ENCODE measurements at places on chromosomes 3 and 15.
A peak's percentile ranks its signal among the peaks of the same experiment; 100 is the strongest.

- DNase-seq = no peak
Observed at GRCh38 chr3:105228696-105229095, 138.0 kb upstream of the ALCAM start.

DNA sequence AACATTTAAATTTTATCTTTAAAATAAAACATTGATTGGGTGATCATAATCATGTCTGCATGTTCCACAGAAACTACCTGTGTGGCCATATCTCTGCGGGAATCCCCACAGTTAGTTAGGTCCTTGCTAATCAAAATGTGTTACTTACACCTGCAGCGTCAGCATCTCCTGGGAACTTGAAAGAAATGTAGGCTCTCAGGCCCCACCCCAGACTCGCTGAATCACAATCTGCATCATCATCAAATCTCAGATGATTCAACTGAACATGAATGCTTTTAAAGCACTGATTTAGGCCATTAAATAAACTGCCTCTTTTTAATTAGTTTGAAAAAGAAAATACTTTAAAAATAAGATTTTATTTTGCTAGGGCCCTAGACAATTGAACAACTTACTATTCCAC is 577.8 kb downstream of the PYDC2 start:
- DNase-seq = no peak

DNA sequence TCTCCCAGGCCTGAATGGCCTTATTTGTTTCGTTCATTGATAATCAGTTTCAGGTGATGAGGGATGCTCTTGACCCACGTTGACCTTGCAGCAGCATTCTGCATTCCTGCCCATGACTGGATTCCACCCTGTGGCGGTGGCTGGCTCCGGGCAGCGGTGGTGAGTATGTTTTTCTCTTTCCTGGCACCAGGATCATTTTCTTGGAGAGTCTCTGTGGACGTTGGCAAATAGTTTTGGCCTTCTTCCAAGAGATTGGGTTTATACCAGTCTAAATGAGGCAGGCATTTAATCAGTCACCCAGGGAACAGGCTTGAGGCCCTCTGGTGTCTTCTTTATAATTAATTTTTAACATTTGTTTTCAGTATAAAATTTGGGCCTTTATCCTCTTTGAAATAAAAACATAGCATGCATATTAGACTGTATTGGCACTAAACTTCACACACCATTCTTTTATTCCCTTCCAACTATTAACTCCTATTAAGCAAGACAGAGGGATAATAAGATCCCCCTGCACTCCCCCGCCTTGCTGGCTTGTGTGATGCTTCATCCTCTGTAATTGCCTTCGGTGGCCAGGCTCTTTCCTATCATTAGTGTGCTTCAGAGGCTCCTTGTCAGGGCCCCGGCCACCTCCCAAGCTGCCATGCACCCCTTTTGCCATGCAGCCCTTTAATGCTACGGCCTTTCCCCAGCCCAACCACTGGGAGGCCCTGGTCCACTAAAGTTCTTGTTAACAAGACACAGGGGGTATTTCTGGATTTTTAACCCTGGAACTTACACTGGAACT is 176.2 kb upstream of the TOPAZ1 start:
- no peak for DNase-seq

GRCh38 chr3:43964640-43965039 is 273.9 kb downstream of the ABHD5 start:
- DNase-seq = no peak

DNA sequence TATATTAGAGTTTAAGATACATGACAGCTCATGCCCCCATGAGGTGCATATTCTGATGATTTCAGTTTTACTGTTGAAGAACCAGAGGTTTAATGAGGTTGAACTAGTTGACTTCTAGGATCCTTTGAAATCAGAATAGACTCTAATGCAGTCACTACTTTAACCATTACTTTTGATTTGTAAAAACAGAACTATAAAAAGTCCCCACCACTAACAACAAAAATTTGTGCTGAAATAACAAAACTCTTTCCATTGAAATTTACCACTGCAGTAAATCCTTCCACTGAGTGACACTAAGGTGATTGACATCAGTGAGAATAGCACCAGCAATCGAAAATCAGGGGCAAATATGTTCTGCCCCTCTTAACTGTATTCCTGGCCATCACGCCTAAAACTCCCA is 214.1 kb downstream of the SHQ1 start:
- DNase-seq = peak; percentile 57

Data from GM13977 (cell line).